T1000 (cell line): ENCODE measurements at places on chromosomes 5 and 9.

- no peak for DNase-seq
Measured at GRCh38 chr9:125748446-125749099, 1.4 kb downstream of the PBX3 start.

DNA sequence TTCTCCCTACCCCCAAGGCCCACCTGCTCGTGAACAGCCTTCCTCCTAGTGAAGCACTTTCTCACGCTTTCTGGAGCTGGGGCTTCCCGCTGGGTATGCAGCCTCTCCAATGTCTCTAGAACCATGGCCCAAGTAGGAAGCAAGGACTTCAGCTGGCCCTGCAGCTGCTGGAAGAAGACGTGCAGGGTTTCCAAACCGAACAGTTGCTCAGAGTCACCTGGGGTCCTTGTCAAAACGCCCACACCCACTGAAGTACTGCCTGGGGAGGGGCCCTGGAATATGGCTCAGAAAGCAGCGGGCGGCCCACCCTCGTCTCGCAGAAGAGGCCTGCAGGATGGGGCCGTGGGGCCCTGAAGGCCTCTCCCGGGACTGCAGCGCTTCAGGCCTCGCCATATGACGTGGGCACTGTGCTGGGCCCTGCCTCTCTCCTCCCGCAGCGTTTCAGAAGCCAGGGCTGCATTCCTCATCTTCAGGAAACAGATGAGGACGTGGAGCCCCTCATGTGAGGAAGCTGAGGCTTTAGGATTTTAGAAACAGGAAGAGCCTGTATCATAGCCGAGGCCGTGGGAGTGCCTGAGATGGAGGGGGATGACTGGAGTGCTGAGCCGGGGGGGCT, 116.0 kb upstream of the LMX1B start:
- no peak for DNase-seq

DNA sequence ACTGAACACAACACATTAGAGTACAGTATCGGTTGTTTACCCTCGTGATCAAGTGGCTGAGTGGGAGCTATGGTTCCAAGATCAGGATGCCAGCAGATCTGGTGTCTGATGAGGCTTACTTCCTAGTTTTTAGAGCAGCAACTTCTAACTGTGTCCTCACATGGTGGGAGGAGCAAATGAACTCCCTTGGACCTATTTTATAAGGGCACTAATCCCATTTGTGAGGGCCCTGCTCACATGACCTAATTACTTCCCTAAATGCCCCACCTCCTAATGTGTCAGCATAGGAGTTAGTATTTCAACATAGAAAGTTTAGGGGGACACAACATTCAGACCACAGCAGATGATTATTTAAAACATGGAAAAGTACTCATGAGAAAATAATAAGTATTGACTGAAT, 111.8 kb downstream of the GCNT1 start:
- no peak for DNase-seq

- no peak for DNase-seq
Measured at GRCh38 chr5:5418764-5419163, 3.7 kb upstream of the ICE1 start.

DNA sequence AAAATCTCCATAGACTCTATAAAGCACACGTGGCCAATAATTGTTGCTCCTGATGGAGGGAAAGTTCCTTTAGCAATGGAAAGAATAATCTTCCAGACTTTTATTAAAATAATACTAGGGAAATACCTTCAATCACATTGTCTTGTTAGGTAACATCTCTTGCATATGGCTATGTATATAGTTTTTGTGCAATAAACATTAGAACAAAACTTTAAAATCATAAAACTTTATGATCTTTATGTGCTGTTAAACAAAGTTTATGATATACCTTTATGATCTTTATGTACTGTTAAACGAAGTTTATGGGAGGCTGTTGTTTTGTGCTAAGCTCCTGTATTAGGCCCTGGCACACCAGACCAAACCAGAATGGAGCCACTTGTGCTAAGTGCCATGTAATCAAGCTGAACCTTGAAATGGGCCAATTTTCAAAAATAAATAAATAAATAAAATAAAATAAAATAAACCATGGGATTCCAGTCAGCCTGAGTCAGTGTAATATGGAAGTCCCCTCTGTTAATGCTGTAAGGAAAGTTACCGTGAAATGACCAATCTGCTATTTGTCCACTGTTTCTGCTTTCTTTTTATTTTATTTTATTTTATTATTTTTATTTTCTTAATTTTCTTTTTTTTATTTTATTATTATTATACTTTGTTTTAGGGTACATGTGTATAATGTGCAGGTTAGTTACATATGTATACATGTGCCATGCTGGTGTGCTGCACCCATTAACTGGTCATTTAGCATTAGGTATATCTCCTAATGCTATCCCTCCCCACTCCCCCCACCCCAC, 431.3 kb downstream of the SPATA31D1 start:
- DNase-seq: no peak

- DNase-seq: no peak
Measured at GRCh38 chr5:96582343-96582742, 79.8 kb upstream of the CAST start.

GRCh38 chr9:6495466-6495865, 82.5 kb downstream of the UHRF2 start:
- no peak for DNase-seq

DNA sequence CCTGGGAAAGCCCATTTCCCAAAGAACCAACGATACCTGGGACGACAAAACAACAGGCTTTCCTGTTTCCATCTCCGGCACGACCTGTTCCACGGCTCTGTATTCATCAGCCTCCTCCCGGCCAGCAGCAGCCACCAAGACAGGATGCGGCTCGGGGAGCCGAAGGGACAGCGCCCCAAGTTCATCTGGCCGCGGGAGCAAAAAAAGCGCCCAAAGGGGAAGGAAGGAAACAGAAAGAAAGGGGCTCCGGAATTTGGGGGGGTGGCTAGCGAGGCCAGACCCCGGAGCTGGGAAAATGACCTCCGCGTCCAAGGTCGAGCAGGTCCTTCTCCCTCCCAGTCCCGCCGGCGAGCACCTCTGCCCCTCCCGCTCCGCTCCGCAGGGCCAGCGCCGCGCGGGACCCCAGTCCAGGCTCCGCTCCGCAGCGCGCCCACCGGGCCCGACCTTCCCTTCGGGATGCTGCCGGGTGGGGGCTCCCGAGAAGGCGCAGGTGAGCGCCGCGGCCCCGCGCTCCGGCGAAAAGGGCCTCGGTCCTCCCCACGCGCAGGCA, 608 bp downstream of the ELOVL7 start:
- DNase-seq: no peak
